ENCODE measurements at places on chromosomes 3 and 15. TPM values are rescaled to one million over a fixed set of nuclear protein-coding genes. Genes with fewer than 3 reads are reported as not detected.

- H3K4me1 ChIP-seq, result no peaks in the 10 kb centered on the region
- H3K27ac ChIP-seq, result no peak overlapping the region
- H3K36me3 ChIP-seq, result no peaks in the 10 kb centered on the region
- no peak overlapping the region for H3K4me3 ChIP-seq
- no peak for DNase-seq
Measured at GRCh38 chr3:31013843-31014242, 119.4 kb upstream of the GADL1 start.

- no peak overlapping the region for H3K27ac ChIP-seq
- H3K36me3 ChIP-seq, result no peaks in the 10 kb centered on the region
- H3K4me1 ChIP-seq, result peaks cover 14% of the 10 kb centered on the region
- H3K4me3 ChIP-seq, result no peak overlapping the region
Measured at GRCh38 chr15:65050270-65050669, 5.1 kb downstream of the SLC51B start.

ATOSA gene
- total RNA-seq, result 30.4 TPM

- H3K4me3 ChIP-seq, result no peak overlapping the region
- no peaks in the 10 kb centered on the region for H3K36me3 ChIP-seq
- no peak for DNase-seq
- no peak overlapping the region for H3K27ac ChIP-seq
Measured at GRCh38 chr15:84591815-84592214, 9.0 kb upstream of the ZSCAN2 start.

DNA sequence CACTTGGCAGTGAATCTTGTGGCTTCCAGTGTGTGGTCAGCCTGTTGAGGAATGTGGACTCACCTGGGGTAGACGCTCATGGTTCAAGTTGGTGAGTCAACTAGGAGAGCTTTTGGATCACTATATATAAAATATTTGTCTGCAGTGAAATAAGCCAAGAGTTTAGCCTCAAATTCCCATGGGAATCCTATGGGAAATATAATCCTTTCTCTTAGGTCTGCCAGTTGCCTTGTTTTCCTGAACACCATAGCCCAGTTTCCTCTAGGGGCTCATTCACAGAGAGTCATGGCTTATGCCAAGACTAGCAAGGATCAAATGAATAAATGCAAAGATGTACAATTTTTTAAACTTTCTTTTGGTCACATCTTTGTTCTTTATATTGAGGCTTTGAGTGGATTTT, 100.1 kb upstream of the NPHP3 start:
- H3K4me1 ChIP-seq, result no peaks in the 10 kb centered on the region
- no peak for DNase-seq
- H3K36me3 ChIP-seq, result no peaks in the 10 kb centered on the region

GRCh38 chr15:50250760-50251394, 14.6 kb downstream of the HDC start:
- H3K4me3 ChIP-seq, result no peak overlapping the region
- H3K4me1 ChIP-seq, result peaks cover 5% of the 10 kb centered on the region
- no peak for DNase-seq
- H3K36me3 ChIP-seq, result no peaks in the 10 kb centered on the region
- H3K27me3 ChIP-seq, result no peaks in the 10 kb centered on the region

RAD54L2 gene
- total RNA-seq, result 22.6 TPM

CLDN11 gene
- 1.9 TPM for total RNA-seq

GRCh38 chr15:81011593-81011992, 10.9 kb downstream of the TLNRD1 start:
- no peak overlapping the region for H3K4me3 ChIP-seq
- no peaks in the 10 kb centered on the region for H3K4me1 ChIP-seq
- no peak overlapping the region for H3K27ac ChIP-seq
- no peaks in the 10 kb centered on the region for H3K27me3 ChIP-seq
- DNase-seq, result no peak

KCNMB3 gene
- 7.4 TPM for total RNA-seq

- H3K27me3 ChIP-seq, result no peaks in the 10 kb centered on the region
- no peaks in the 10 kb centered on the region for H3K4me1 ChIP-seq
- no peaks in the 10 kb centered on the region for H3K36me3 ChIP-seq
- H3K27ac ChIP-seq, result no peak overlapping the region
- no peak overlapping the region for H3K4me3 ChIP-seq
- no peak for DNase-seq
Measured at GRCh38 chr3:177370246-177370822, 173.1 kb upstream of the TBL1XR1 start.

- H3K4me3 ChIP-seq, result no peak overlapping the region
- H3K4me1 ChIP-seq, result no peaks in the 10 kb centered on the region
- no peaks in the 10 kb centered on the region for H3K36me3 ChIP-seq
- no peak for DNase-seq
- peaks cover 5% of the 10 kb centered on the region for H3K27me3 ChIP-seq
- no peak overlapping the region for H3K27ac ChIP-seq
Measured at GRCh38 chr3:135771760-135772159, 193.8 kb upstream of the PPP2R3A start.

DNA sequence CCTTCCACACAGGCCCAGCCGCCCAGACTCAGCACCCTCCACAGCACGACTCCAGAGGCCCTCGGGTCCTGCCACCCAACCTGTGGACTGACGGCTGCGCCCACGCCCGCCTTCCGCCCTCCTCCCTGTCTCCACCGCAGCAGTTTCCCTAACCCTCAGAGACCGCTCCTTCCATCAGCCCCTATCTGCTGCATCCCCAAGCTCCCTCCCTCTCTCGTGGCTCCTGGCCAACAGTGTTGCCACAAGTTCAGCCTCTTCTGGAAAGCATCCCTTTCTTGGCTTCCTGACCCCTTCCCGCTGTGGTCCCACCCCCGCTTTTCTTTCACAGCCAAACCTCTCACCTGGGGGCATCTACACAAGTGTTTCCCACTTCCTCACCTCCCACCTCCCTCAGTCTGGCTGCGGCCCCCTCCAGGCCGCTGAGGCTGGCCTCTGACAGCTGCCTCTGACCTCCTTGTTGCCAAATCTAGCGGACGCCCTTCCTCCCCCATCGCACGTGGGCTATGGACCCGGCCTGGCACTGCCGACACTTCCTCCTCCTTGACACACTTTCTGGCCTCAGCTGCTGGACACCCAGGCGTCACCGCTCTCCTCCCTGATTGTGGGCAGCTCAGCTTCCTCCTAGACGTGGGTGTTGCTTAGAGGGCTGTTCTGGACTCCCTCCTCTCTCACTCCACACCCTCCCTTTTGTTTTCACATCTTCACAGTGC, 168.8 kb upstream of the TLE3 start:
- H3K4me1 ChIP-seq, result peaks cover 66% of the 10 kb centered on the region

RAB6B gene
- total RNA-seq, result 0.52 TPM

DNA sequence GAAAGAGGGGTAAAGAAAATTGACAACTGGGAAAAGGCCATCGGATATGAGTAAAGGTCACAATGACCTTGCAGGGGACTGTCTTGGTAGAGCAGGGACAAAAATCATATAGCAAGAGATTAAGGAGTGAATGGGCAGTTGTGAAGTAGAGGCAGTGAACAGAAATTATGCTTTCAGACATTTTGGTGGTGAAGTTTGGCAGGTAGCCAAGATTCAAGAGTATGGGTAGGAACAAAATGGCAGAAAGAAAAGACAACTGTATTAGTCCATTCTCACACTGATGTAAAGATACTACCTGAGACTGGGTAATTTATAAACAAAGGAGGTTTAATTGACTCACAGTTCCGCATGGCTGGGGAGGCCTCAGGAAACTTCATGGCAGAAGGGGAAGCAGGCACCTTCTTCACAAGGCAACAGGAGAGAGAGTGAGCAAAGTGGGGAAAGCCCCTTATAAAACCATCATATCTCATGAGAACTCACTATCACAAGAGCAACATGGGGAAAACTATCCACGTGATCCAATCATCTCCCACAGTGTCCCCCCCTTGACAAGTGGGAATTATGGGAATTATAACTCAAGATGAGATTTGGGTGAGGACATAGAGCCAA, 84.0 kb downstream of the CGNL1 start:
- no peaks in the 10 kb centered on the region for H3K27me3 ChIP-seq
- H3K4me1 ChIP-seq, result peaks cover 21% of the 10 kb centered on the region
- H3K27ac ChIP-seq, result no peak overlapping the region
- H3K36me3 ChIP-seq, result no peaks in the 10 kb centered on the region
- no peak overlapping the region for H3K4me3 ChIP-seq

DNA sequence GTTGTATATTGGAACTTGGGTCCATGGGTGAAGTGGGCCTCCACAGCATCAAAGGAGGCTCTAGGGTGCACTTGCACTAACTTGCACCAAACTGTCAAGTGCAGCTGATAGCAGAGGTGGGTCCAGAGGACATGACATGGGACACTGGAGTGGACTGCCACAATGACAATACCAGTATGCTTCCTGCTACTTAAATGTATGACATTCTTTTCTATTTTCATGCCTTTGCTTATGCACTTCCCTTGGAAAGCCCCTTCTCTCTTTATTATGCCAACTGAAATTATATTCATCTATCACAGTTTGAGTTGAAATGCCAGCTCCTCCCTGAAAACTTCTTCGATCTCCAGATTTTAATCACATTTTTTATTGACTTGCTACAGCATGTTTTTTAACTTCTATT, 101.8 kb downstream of the CFAP20DC start:
- no peaks in the 10 kb centered on the region for H3K36me3 ChIP-seq
- H3K27ac ChIP-seq, result no peak overlapping the region
- DNase-seq, result no peak
- H3K4me3 ChIP-seq, result no peak overlapping the region

DNA sequence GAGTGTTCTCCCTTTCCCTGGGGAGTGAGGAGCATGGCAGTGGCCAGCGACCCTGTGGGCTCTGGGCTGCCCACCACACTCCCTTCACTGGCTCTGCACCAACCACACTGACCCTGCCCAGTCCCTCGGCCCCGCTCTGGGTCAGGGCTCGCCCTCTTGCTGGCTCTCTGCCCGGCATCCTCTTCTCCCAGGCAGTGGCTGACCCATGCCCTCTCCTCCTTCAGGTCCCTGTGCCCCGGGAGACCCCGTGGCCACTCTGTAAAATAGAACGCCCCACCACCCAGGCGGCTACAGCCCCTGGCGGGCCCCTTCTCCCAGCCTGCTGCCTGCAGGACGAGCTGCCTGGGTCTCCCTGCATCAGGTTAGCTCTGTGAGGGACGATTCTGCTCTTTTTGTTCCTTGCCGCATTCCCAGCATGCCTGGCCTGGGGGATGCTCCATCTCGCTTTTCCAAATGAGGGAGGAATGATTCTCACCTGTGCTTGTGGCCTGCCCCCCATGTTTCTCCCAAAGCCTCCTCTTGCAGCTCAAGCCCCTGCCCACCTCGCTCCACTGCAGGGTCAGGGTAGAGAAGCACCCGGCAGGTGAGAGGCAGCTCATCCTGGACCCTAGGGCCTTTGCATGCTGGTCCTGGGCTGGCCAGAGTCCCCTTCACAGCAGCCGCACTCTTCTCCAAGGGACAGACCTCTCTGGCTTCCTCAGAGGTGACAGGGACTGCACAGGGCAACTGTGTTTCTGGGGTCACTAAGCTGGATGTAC, 14.5 kb upstream of the CFAP100 start:
- no peak overlapping the region for H3K27ac ChIP-seq
- no peak for DNase-seq
- H3K36me3 ChIP-seq, result no peaks in the 10 kb centered on the region
- no peaks in the 10 kb centered on the region for H3K4me1 ChIP-seq
- H3K4me3 ChIP-seq, result no peak overlapping the region

DNA sequence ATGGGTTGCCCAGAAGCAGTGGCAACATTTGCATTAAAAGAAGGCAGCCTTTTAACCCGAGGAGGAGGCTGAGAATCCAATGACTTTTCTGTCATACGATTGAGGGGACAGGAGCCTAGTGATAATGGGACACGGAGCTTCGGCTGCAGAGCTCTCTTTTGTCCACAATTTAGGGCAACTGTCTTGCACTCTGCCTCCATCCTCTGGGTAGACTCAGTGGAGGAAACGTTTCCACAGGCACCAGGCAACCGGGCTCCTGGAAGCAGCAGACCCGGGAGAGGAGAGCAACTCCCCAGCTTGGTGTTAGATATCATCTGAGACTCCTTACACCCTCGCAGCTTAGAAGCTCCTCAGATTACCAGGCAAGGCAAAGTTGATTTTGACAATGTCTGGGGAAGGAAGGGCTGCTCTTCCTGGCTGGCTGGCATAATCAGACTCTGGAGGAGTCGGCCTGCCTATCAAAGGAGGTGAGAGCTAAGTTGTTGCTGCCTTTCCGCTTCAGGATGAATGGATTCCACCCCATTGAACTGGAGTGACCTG, 43.5 kb upstream of the RNU6-1 start:
- peaks cover 6% of the 10 kb centered on the region for H3K4me1 ChIP-seq
- no peaks in the 10 kb centered on the region for H3K36me3 ChIP-seq
- H3K27me3 ChIP-seq, result no peaks in the 10 kb centered on the region
- no peak for DNase-seq
- no peak overlapping the region for H3K27ac ChIP-seq
- H3K4me3 ChIP-seq, result no peak overlapping the region

DNA sequence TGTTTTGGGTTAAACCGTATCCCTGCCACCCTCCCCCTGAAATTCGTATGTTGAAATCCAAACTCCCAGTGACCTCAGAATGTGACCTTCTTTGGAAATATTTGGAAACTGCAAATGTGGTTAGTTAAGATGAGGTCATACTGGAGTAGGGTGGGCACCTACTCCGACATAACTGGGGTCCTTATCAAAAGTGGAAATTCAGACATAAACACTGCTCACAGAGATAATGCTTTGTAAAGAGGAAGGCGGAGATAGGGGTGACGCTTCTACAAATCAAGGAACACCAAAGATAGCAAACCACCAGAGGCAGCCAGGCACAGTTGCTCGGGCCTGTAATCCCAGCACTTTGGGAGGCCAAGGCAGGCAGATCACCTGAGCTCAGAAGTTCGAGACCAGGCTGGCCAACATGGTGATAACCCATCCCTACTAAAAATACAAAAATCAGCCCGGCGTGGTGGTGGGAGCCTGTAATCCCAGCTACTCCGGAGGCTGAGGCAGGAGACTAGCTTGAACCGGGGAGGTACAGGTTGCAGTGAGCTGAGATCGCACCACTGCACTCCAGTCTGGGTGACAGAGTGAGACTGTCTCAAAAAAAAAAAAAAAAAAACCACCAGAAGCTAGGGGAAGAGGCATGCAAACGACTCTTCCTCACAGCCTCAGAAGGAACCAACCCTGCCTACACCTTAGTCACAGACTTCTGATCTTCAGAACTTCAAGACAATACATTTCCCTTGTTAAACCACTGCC, 51.1 kb upstream of the CHD2 start:
- H3K27ac ChIP-seq, result no peak overlapping the region
- H3K4me3 ChIP-seq, result no peak overlapping the region
- H3K4me1 ChIP-seq, result peaks cover 27% of the 10 kb centered on the region
- DNase-seq, result no peak
- no peaks in the 10 kb centered on the region for H3K27me3 ChIP-seq

CCR8 gene
- total RNA-seq, result not detected

SLC22A14 gene
- total RNA-seq, result not detected

C2CD4B gene
- not detected for total RNA-seq

VPS13C gene
- total RNA-seq, result 48.9 TPM

- peak overlapping the region; percentile 50 for H3K27ac ChIP-seq
- H3K4me1 ChIP-seq, result peaks cover 19% of the 10 kb centered on the region
- no peaks in the 10 kb centered on the region for H3K27me3 ChIP-seq
- peaks cover 4% of the 10 kb centered on the region for H3K36me3 ChIP-seq
- peak; percentile 38 for DNase-seq
Measured at GRCh38 chr3:15206662-15207576, 873 bp downstream of the CAPN7 start.

GRCh38 chr3:25663869-25664811, 567 bp downstream of the TOP2B start:
- DNase-seq, result peak; percentile 46
- no peaks in the 10 kb centered on the region for H3K36me3 ChIP-seq
- peak overlapping the region; percentile 64 for H3K27ac ChIP-seq
- peaks cover 17% of the 10 kb centered on the region for H3K4me1 ChIP-seq

GRCh38 chr15:52139599-52140462, 27.3 kb upstream of the BCL2L10 start:
- peaks cover 5% of the 10 kb centered on the region for H3K4me1 ChIP-seq
- H3K4me3 ChIP-seq, result no peak overlapping the region
- no peaks in the 10 kb centered on the region for H3K27me3 ChIP-seq

All from PC-9 (cell line).